ENCODE measurements at places on chromosomes 13 and 19. TPM values are rescaled to one million over a fixed set of nuclear protein-coding genes. Genes with fewer than 3 reads are reported as not detected.

KCNC3 gene
- not detected for total RNA-seq

BRCA2 gene
- total RNA-seq, result 9.2 TPM

KLHL1 gene
- not detected for total RNA-seq

OR4F17 gene
- total RNA-seq, result not detected

MFSD12 gene
- total RNA-seq, result 54.0 TPM

CD22 gene
- total RNA-seq, result 0.97 TPM

RDH8 gene
- not detected for total RNA-seq

ZNF442 gene
- 4.8 TPM for total RNA-seq

C13orf42 gene
- total RNA-seq, result not detected

PEPD gene
- total RNA-seq, result 42.7 TPM

TUBB4A gene
- not detected for total RNA-seq

PSPC1 gene
- total RNA-seq, result 54.7 TPM

ZNF439 gene
- total RNA-seq, result 17.4 TPM

KRTDAP gene
- not detected for total RNA-seq

ZNF582 gene
- 3.7 TPM for total RNA-seq

YJEFN3 gene
- 0.65 TPM for total RNA-seq

CA11 gene
- 1.4 TPM for total RNA-seq

CD209 gene
- not detected for total RNA-seq

CRX gene
- total RNA-seq, result not detected

ZNF555 gene
- total RNA-seq, result 9.2 TPM

PIK3R2 gene
- total RNA-seq, result 22.7 TPM

TNNT1 gene
- 1.9 TPM for total RNA-seq

C19orf18 gene
- not detected for total RNA-seq

ZNF135 gene
- 5.2 TPM for total RNA-seq

ZNF560 gene
- 0.39 TPM for total RNA-seq

IL11 gene
- 1.2 TPM for total RNA-seq

EDNRB gene
- total RNA-seq, result 0.11 TPM

IGFL1 gene
- total RNA-seq, result not detected

ZNF534 gene
- 0.13 TPM for total RNA-seq

PSG1 gene
- 0.39 TPM for total RNA-seq

ZFP82 gene
- 12.4 TPM for total RNA-seq

NKPD1 gene
- not detected for total RNA-seq

C1QTNF9 gene
- not detected for total RNA-seq

SRRM5 gene
- total RNA-seq, result not detected

C1QTNF9B gene
- total RNA-seq, result not detected

MYBPC2 gene
- total RNA-seq, result not detected

DLL3 gene
- total RNA-seq, result 0.13 TPM

ZNF540 gene
- 1.2 TPM for total RNA-seq

RGL3 gene
- total RNA-seq, result 4.3 TPM

CYP2F1 gene
- total RNA-seq, result not detected

ZNF776 gene
- 14.9 TPM for total RNA-seq

ZNF506 gene
- 18.2 TPM for total RNA-seq

ZNF497 gene
- total RNA-seq, result 1.5 TPM

KASH5 gene
- total RNA-seq, result not detected

TNFSF13B gene
- total RNA-seq, result 6.9 TPM

MISP gene
- total RNA-seq, result 0.22 TPM

EPS8L1 gene
- total RNA-seq, result 0.26 TPM

LACC1 gene
- 13.6 TPM for total RNA-seq

TMEM59L gene
- 0.65 TPM for total RNA-seq

SMAD9 gene
- 30.6 TPM for total RNA-seq

COMMD6 gene
- total RNA-seq, result 41.9 TPM

All from articular chondrocyte of knee joint (primary cell).